ENCODE measurements at places on chromosomes 5 and 9.

GRCh38 chr9:99385814-99386279 is 163.8 kb downstream of the SEC61B start:
- DNase-seq, result no peak

GRCh38 chr5:113804264-113804663 is 290.8 kb downstream of the YTHDC2 start:
- DNase-seq, result no peak

- no peak for DNase-seq
These were observed 49.6 kb downstream of the CCDC180 start for GRCh38 chr9:97357056-97357455.

- DNase-seq, result peak; percentile 60
These were observed 1.3 kb upstream of the NIPBL start for GRCh38 chr5:36875051-36875789.

- DNase-seq, result no peak
These were observed 28.9 kb downstream of the CERT1 start for GRCh38 chr5:75482482-75482881.

- no peak for DNase-seq
These were observed 147.3 kb downstream of the ARSB start for GRCh38 chr5:78837836-78838235.

GRCh38 chr5:61053937-61054336 is 108.3 kb downstream of the SMIM15 start:
- DNase-seq, result no peak

- DNase-seq, result no peak
These were observed 76.8 kb downstream of the PIK3R1 start for GRCh38 chr5:68292316-68292715.

DNA sequence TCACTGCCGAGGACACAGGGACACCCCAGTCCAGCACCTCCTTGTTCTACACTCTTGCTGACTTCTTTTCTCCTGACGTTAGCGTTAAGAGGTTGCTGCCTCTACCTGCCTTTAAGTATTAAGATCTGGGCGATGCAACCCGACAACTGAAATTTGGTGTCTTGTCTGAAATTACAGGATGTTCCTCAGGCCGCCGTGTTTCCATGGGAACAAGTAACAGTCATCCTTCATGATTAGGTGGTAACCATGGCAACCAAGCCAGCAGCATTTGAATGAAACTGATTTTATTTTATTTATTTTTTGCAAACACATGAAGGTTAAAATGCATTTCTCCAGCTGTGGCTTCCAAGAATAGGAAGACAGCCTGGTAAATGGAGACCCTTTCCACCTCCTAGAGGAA is 20.8 kb downstream of the DAB2IP start:
- DNase-seq, result no peak

- DNase-seq, result no peak
These were observed 1164.3 kb upstream of the DMAC1 start for GRCh38 chr9:8963885-8964284.

DNA sequence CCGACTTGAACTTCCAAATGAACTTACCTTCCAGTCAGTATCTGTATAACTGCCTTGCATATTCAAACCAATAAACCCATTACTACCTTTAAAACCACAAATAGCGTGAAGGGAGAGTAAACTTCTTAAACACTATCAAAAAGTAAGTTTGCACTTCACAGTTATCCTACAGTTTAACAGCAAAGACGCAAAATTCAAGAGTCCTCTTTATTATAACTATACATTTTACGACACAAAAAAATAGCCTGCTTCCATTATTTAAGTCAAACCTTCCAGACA is 1.8 kb downstream of the PTBP3 start:
- DNase-seq, result no peak

DNA sequence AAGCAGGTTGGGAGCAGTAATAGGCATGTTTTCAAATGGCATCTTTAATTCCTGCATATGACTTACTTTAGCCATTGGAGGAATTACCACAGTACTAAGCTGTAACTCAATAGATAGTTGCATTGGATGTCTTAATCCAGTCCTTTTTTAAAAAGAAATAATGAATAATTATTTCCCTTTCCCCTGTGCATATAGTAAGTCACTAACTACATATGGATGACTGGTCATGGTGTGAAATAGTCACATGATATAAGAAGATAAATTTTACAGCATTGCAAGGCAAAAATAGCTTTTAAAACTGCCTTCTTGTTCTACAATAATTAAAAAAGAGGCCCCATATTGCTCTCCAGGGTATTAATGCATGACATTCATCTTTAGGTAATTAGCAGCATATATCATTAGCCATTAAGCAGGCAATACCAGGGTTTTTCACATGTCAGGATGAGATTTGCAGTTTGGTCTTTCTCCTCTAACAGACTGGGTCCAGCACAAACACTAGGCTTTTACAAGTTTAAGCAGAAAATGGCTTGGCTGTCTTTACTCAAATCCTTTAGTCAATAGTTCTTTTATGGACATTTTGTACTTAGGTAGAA is 606.4 kb upstream of the RORB start:
- no peak for DNase-seq

DNA sequence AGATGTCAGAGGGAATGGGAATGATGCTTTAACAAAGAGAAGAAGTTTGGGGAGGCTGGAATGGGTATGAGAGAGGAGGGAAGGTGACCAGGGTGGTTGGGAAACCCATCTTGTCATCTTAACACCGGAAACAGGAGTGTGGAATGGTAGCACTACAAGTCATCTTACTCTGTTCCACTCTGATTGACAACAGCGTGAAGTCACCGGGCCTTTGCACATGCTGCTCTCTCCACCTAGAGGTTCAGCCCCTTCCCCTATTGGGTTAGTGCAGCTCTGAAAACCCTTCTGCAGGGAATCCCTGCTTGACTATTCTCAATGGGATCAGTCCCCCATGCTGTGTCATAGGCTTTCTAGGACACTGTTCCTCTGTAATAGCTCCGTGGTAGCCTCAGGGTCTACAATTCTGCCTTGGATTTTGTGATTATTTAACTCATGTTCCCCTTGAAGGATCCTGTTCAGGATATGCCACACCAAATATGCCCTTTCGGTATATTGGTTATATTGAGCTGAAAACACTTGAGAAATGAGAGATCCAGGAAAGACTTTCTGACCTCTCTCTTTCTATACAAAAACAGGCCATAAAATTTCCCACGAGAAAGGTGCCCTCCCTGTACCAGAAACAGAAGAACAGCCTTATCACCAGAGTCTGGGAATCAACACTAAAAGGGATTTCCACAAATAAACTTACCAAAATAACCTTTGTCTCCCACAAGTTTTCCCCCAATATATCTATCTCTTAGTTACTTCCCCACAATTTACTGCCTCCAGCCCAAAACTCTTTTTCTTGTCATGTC is 86.3 kb downstream of the TLE1 start:
- DNase-seq, result no peak

- DNase-seq, result no peak
These were observed 155.3 kb downstream of the ADAMTS12 start for GRCh38 chr5:33736510-33736909.

GRCh38 chr9:108683245-108683644 is 172.5 kb downstream of the ACTL7B start:
- DNase-seq, result no peak

GRCh38 chr9:105141146-105141975 is 103.1 kb upstream of the SLC44A1 start:
- no peak for DNase-seq

GRCh38 chr9:120662513-120662912 is 51.8 kb downstream of the MEGF9 start:
- no peak for DNase-seq

DNA sequence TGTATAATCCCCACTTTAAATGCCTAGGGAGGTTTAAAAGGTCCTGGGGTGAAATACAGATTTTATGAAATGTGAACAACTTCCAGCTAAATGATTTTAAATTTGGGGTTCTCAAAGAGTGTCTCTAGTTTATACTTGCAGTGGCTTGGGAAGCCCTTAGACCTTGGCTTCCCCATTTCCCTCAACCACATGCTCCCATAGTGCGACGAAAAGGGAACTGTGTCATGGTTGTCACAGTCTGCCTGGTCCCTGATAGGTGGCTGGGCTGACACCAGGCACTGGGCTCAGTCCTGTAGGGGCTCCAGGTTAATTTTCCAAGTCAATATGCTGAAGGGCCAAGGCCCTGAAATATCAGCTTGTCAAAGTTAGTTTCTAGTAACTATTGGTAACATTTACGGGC is 10.4 kb upstream of the CXCL14 start:
- no peak for DNase-seq

GRCh38 chr5:83750749-83751148 is 30.1 kb upstream of the HAPLN1 start:
- DNase-seq, result no peak

GRCh38 chr5:139711067-139711905 is 63.1 kb downstream of the CXXC5 start:
- DNase-seq, result peak; percentile 64

GRCh38 chr5:157963761-157964160 is 104.8 kb upstream of the CLINT1 start:
- DNase-seq, result no peak

- peak; percentile 60 for DNase-seq
These were observed 13.7 kb upstream of the DAB2IP start for GRCh38 chr9:121637713-121638220.

- no peak for DNase-seq
These were observed 167.0 kb downstream of the RGS3 start for GRCh38 chr9:113630386-113631136.

DNA sequence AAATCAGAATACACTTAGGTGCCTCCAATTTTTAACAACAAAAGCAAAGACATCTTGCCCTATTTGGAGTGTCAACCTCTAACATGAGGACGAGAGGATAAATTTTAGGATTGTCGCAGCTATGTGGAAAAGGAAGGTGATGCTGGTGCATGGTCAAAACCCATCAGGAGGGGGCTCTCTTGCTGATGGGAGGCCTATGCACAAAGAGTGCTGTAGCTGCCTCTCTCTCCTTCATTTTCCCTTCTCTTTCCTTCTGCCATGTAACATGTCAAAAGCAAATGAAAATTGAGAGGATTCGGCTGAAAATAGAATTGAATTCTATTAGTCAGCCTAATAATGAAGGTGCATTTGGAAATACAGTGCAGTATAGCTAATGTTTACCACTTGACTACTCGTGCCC is 578.7 kb upstream of the ZNF462 start:
- DNase-seq, result no peak

DNA sequence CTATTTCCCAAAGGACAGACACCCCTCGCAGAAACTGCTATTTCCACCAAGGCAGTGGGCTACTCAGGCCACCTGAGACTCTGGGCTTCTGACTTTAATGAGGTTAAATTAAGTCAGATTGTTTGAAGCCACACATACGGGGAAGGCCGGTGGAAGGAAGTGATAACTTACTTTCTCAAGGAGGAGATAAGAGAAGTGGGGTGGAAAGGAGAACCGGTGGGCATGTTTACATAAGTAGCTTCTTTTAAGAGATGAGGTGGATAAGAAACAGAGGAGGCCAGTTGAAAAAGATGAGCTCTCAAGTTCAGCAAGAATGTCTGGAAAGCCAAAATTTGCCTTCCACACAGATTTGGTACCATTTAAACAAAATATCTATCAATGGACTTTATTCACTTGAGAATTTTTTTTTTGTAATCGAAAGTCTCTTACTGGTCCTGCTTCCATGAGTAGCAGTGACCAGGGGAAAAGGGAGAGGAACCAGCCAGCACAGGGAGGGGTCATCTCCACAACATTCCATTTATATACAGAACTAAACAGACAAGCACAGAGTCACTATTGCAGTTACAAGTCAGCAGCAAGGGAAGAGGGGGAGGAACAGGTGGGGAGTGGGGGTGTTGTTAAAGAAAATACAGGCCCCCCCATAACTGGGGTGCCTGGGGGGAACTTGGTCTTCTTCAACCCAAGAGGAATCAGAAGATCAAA is 20.0 kb downstream of the CCDC125 start:
- no peak for DNase-seq

- DNase-seq, result no peak
These were observed 152.3 kb downstream of the KDM4C start for GRCh38 chr9:6910032-6910431.

DNA sequence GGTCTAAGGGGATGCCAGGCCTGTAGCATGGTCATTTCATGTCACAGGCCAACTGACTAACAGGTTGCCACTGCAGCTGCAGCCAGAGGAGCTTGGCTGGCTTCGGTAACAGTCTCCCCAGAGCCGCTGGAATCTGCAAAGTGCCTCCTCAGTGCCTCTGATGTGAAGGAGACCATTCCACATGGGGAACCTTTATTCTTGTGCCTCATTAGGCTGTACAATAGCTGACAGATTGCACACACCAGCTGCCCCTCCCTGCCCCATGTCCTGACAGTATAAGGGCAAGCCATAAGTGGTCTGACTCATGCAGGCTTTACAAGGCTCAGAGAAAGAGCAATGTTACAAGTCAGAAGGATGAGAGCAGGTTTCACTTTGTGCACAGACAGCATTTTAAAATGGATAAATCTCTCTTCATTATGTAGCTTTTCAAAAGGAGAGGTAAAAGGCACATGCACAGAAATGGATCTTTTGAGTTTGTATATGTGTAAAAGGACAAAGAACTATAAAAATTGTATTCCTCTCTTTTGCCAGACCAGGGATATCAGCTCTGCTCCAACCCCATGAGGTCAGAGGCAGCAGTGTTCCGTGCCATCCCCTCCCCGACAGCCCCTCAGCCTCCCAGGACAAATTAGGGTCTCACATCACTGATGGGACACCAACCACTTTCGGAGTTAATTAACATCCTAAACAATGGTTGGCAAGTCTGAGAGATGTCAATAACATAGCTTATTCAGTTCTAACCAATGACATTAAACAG is 467.8 kb downstream of the TMEM232 start:
- DNase-seq, result no peak

- DNase-seq, result no peak
These were observed 58.5 kb downstream of the MLANA start for GRCh38 chr9:5949103-5949699.

DNA sequence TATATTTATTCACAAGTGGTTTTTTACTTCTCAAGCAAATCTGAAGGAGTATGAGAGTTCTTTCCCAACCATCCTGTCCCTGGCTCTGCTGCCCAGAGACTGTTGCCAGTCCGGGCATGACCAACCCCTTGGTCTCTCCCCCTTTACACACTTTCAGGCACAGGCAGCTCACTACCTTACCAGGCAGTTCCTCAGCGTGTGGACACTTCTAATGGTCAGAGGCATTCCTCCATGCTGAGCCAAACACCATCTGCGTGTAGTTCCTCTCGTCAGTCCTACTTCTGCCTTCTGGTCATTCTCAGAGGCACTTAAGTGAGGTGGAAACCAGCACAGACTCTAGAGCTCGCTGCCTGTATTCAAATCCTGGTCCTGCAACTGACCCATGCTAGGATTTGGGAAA is 56.1 kb downstream of the TSTD2 start:
- DNase-seq, result no peak

DNA sequence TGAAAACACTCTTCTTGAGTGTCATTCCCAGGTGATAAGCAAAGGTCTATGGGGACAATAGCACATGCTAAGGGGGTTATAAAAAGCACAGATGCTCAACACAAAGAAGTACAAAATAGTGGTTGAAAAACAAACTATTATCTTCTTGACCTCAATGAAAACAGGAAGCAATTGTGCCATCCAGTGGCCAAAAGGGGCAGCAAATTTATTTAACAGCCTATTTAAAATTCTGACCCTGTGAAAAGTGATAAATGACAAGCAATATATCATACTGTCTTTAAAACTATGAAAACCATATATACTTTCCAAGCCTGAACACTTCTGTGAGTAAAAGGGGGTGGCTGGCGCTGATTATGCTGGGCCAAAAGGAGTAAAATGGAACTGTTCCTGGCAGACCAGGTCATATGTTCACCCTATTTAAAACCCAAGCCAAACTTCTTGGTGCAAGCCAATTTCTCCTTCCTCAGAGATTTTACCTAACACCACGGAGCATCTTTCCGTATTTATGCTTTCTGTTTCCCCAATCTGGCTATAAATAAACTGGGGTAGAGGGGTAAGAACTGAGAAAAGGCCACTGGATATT is 29.7 kb downstream of the TEX10 start:
- DNase-seq, result peak; percentile 14

Measured in right cardiac atrium (tissue), 5 donors.